ENCODE measurements at places on chromosomes 3 and 15. TPM values are rescaled to one million over a fixed set of nuclear protein-coding genes. Genes with fewer than 3 reads are reported as not detected.
A peak's percentile ranks its signal among the peaks of the same experiment; 100 is the strongest.

SPINT1 gene
- total RNA-seq = under 0.01 TPM

C15orf62 gene
- under 0.01 TPM for total RNA-seq

GABRB3 gene
- total RNA-seq = 1.5 TPM

SERPINI2 gene
- total RNA-seq = not detected

SMCO1 gene
- not detected for total RNA-seq

CCR9 gene
- not detected for total RNA-seq

WDR93 gene
- 0.17 TPM for total RNA-seq

BRK1 gene
- 112 TPM for total RNA-seq

VEPH1 gene
- total RNA-seq = 34.7 TPM

SLC24A5 gene
- total RNA-seq = not detected

DUOX1 gene
- total RNA-seq = not detected

NANOGP8 gene
- not detected for total RNA-seq

CAND2 gene
- total RNA-seq = 12.1 TPM

IDH3A gene
- 25.2 TPM for total RNA-seq

DNA sequence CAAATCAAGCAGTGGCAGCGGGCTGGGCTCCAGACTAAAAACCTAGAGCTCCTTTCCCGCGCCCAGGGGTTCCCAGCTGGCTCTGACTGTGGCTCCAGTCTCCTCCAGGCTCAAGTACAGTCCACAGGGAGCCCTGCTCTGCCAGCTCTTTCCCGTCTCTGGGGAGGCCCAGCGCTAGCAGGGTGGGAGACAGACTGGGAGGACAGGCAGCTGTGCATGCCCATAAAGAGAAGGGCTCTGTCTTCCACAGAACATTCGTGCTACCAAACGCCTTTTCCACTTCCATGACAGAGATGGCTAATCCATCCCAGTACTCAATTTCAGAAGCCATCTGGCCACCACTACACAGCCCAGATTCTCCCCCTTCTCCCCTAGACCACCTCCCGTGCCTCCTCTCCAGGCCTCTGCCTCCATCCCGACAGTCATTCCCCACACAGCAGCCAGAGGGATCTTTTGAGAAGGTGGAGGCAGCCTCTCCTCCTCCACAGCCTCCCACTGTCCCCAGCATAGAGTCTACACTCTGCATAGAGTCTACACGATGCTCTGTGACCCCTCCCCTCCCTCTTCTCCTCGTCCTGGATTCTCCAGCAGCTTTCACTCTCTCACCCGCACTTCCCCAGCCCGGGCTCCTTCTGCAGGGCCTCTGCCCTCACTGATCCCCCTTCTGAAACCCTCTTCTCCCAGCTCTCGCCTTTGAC lies 6.8 kb upstream of the DUSP7 start:
- no peak for DNase-seq

DNA sequence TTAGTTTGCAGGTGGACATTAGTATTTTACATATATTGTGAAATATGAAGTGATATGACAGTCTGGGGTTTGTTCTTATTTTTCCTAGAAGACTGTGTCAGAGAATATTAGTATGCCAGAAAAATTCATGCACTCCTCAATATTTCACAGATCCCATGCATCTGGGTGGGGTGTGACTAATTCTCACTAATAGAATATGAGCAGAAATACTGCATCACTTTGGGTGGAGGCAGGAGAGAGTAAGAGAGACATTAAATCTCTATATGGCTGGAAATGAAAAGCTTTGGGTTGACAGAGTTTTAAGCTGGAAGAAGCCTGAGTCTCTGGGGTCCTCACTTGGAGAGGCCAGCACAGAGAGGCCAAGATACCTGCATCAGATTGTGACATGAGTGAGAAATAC lies 101.3 kb upstream of the DPH6 start:
- DNase-seq = no peak

GRCh38 chr3:19029837-19030521 lies 118.3 kb upstream of the KCNH8 start:
- DNase-seq = no peak

GRCh38 chr3:48486952-48487351 lies 17.0 kb downstream of the SHISA5 start:
- no peak for DNase-seq

GRCh38 chr3:72542781-72543180 lies 305.5 kb downstream of the SHQ1 start:
- no peak for DNase-seq

GRCh38 chr3:107911337-107912000 lies 179.4 kb downstream of the CD47 start:
- DNase-seq = peak; percentile 18

DNA sequence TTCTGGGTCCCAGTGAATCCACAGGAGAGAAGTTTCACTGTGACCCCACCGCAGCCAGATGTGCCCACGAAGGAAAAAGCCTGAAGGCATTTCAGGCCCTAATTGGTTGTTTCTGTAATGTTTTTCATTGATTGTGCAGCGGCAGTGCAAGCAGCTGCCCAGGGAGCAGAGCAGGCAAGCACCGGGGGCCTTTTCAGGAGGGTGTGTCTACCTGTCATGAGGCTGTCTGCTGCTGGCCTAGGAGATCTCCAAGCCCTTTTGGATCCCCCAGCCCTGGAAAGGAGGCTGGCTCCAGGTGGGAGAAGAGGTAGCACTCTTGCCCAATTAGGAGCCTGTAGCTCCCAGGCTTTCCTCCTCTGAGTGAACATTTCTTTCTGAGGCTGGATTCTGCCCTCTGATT lies 108.8 kb downstream of the EPHB1 start:
- no peak for DNase-seq

DNA sequence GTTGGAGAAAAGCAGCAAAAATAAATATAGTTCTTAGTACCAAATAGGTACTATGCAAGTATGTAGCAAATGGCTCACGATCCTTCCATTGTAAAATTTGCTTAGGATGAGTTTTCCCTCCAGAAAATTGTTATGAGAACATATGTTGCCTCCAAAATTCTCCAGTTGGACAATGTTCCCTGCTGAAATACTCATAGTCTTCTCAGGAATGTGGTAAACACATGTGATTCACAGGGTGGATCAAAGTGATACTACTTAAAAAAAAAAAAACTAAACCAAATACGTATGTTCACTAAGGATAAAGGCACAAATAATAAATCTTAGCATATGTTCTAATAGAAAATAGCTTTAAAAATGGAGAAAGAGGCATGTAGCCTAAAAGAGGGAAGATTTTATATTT lies 84.3 kb upstream of the ZNF385D start:
- peak; percentile 58 for DNase-seq

- DNase-seq = no peak
These were observed 360.4 kb upstream of the CNTN6 start for GRCh38 chr3:732326-732928.

DNA sequence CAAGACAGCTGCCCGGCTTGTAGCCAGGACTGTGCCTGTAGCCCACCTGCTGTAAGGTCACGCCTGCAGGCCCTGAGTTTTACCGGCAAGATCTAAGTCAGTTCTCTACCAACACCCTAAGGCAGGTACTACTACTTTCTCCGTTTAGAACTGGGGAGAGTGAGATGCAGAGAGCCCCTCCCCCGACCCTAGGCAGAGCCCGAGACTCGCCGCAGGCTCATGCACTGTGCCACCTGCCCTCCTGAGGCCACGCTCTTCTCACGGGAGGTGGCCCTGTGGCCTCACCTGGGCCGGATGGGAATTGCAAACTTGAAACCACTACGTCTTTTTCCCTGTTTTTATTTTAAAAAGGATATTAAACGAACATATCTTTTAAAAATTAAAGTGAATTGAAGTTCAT lies 36.9 kb upstream of the PCSK6 start:
- DNase-seq = no peak

- no peak for DNase-seq
These were observed 4.3 kb downstream of the SELENOT start for GRCh38 chr3:150607267-150608065.

DNA sequence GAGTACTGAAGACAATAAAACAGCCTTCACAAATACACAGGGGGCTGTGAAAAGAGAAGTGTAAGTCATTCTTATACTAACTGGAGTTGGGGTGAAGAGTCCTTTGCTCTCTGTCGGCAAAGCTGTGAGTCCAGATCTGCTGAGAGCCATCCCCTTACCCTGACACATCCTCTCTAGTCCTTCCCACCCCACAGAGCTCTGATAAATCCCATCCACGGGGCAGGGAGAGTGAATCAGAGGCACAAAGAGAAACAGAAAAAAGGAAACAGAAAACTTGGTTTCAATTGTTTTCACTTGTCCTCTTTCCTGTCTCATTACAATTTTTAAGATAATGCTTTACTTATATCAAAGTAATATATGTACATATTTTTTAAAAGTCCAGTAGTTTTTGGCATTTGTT lies 18.2 kb upstream of the ZNF639 start:
- DNase-seq = no peak

GRCh38 chr3:97121386-97121785 lies 307.0 kb downstream of the EPHA6 start:
- no peak for DNase-seq

GRCh38 chr3:196423044-196423781 lies 9.0 kb downstream of the UBXN7 start:
- no peak for DNase-seq

- DNase-seq = no peak
These were observed 156.7 kb downstream of the TJP1 start for GRCh38 chr15:29665444-29666003.

DNA sequence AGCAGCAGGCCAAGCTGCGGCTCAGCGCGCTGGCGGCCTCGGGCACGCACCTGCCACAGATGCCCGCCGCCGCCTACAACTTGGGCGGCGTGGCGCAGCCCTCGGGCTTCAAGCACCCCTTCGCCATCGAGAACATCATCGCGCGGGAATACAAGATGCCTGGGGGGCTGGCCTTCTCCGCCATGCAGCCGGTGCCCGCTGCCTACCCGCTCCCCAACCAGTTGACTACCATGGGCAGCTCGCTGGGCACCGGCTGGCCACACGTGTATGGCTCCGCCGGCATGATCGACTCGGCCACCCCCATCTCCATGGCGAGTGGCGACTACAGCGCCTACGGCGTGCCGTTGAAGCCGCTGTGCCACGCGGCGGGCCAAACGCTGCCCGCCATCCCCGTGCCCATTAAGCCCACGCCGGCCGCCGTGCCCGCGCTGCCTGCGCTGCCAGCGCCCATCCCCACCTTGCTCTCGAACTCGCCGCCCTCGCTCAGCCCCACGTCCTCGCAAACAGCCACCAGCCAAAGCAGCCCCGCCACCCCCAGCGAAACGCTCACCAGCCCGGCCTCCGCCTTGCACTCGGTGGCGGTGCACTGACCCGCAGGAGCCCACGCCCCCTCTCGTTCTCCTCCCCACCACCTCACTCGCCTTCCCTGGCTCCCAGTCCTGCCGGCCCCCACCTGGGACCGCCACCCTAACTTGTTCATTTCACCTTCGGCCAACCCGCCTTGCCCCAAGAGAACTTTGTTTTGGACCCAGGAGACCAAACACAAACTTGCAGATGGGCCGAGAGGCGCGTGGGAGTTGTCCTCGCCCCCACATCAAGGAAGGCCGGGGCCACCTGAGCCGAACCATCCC lies 1.5 kb downstream of the FOXB1 start:
- no peak for DNase-seq

DNA sequence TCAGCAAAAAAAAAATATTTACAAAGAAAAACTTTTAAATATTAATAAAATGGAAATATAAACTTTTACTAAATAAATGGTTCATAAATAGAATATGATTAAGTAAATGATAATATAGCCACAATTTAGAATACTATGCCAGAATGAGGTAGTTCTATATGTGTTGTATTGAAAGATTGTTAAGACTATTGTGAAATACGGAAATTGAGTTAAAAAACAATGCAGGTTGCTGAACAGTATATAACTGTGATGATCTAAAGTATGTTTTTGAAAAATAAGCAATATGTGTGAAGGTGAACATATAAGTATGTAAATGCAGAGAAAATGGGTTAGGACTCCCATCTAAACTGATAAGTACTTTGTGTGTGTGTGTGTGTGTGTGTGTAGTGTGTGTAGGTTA lies 1.2 kb downstream of the ZNF35 start:
- no peak for DNase-seq

- DNase-seq = no peak
These were observed 121.2 kb upstream of the NR2F2 start for GRCh38 chr15:96209285-96209735.

DNA sequence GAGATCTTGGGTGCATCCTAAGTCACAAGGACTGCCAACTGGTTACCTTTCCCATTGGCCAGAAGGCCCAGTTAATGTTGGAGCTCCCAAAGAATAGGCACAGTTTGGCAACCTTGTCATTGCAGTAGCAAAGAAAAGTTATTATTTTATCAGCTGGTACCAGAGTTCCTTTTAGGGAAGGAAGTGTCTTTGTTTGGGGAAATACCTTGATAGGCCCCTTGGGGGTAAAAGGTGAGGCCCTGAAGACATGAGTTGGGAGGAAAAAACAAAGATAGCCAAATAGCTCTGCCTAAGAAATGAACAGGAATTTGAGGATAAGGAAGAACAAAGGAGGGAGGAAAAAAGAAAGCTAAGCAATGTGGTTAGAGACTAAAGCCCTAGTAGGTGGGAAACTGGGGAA lies 85.8 kb downstream of the ANP32A start:
- DNase-seq = no peak

GRCh38 chr3:160012108-160012507 lies 23.5 kb downstream of the IL12A start:
- DNase-seq = no peak

- no peak for DNase-seq
These were observed 50.0 kb upstream of the PCSK6 start for GRCh38 chr15:101539492-101539891.

Data from fibroblast of lung (primary cell).